ENCODE measurements at places on chromosomes 4 and X.

DNA sequence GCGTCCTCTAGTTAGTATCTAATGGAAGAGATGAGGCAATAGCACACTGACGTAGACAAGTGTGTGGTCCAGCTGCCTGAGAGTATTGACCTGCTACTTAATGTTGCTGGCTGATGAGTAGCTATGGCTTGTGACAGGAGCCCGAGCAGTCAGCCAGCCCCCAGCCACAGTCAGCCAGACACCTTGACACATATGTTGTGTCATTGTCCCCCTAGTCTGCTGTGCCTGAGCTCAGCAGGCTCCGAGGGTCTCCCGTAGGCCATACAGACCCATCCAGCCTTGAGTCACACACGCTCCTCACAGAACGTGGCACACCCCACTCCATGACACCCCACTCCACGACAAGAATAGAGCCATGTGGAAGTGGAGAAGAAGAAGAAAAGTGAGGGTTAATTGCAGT is 362.1 kb downstream of the UNC5C start:
- no peak for DNase-seq

DNA sequence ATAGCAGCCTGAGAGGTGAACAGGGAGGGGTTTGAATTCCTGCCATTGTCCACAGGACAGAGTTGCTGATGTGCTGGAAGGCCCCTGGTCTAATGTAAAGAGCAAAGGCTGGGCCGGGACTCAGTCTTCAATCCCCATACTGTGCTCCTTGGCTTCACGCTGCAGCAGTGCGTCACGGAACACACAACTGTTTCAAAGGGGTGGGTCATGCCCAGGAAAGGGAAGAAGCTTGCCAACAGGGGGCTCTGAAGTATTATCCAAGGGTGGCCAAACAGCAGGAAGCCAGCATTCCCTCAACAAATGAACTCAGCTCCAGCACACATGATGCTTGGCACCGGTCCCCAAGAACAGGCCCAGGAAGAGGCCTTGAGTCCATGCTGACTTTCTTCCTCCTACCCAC is 122.5 kb downstream of the NFKB1 start:
- peak; percentile 62 for DNase-seq

DNA sequence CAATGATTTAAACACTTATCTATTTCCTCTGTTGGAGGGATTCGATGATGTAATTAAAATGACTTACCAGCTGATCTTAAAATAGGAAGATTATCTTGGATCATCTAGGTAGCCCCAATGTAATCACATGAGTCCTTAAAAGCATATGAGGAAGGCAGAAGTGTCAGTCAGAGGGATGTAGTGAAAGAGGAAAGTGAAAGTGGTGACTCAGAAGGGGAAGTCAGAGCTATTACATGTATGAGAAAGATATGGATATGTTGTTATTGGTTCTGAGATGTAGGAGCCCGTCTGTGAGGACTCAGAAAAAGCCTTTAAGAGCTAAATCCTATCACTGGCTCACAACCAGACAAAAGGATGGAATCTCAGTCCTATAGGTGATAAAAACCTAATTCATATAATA is 456.4 kb downstream of the DACH2 start:
- DNase-seq = no peak

DNA sequence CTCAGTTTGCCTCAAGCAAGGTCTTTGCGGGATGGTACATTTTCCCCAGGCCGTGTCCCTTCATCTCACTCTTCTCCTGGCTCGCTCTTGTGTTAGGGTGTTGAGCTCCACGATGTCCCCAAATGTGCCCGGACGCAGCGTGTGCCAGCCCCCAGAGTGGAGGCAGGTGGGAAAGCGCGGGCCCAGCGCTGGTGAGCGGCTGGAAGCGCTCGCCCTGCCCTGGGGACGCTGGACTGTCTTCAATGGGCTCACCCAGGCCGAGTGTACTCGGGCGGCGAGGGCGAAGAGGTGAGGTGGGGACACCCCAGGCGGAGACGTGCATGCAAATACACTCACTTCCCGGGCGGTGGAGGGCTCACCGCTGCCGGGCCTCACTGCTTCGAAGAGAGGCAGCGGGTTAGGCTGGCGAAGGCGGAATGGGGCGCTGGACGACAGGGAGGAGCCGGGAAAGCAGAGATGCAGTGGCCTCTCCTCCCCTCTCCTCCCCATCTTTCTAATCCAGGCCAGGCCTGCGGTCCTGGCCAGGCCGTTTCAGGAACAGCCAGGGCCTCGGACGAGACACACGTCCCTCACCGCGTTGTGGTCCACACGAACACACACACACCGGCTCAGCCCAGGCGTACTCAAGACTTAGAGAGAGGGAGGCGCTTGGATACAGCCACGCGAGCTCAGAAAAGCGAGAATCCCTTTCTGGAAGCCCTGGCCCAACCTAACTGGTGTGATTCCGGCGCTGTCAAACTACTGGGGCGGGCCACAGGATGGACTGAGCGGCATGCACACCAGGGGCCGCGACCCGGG is 2.2 kb downstream of the NKX6-1 start:
- no peak for DNase-seq

GRCh38 chr4:38189445-38189844 is 229.2 kb downstream of the PTTG2 start:
- DNase-seq = no peak

GRCh38 chr4:40553995-40554394 is 75.7 kb downstream of the RBM47 start:
- DNase-seq = no peak

DNA sequence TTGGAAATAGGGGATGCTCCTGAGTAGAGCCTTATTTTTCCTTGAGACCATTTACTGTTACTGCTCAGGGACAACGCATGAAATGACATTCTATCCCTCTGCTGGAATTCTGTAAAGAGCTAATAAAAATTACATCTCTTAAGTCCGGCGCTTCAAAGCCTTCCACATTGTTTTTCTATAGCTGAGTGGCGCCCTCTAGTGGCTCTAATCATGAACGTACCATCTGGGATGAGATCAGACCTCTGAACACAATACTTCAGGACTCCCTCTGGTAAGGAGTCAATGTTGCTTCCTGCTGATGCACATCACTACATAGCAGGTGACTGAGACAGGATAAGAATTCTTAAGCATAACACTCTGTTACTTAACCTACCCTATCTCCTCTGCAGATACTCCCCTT is 6.0 kb downstream of the HMGN5 start:
- peak; percentile 42 for DNase-seq

GRCh38 chr4:99945718-99946355 is 581 bp downstream of the DNAJB14 start:
- DNase-seq = peak; percentile 18

GRCh38 chr4:142434519-142435224 is 411.4 kb downstream of the INPP4B start:
- DNase-seq = no peak

GRCh38 chr4:132227151-132227856 is 921.8 kb upstream of the PCDH10 start:
- DNase-seq = no peak

GRCh38 chr4:100285121-100285520 is 94.9 kb upstream of the DDIT4L start:
- DNase-seq = no peak

DNA sequence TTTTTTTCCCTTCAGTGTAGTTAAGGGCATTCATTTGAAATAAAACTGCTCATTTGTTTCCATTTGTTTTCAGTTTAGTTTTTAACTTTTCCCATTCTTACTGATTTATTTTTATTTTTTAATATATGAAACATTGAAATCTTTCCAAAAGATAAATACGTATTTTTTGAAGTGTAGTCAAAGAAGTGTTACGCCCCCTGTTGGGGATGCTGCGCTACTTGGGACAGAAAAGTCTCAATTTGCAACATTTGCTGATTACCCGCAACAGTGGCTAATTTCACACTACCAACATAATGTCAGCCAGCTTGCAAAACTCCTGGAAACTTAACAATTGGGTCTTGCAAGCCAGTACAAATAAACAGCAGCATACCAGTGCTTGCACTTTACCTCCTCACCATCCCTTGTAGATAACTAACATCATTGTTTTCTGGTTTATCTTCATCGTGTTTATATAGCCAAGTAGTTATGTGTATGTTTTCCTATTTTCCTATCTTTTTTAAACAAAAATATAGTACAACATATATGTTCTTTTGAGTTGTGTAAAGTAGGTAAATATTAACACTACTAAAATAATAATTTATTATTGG is 158.6 kb downstream of the STPG2 start:
- no peak for DNase-seq

DNA sequence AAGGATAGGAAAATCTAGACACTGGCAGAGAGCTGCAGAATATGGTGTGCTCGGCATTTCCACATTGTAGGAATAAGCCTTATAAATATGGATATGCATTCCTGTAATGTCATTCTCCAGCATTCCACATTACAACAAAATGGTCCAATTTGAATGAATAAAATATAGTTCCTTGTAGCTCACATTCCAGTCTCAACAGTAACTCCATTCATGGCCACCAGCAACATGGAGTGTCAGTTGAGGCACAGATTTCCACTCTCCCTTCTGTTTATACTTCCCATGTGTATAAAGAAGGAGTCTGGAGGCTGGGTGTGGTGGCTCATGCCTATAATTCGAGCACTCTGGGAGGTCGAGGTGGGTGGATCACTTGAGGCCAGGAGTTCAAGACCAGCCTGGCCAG is 84.5 kb downstream of the AASDH start:
- DNase-seq = no peak

- DNase-seq = no peak
These were observed 211.7 kb downstream of the DLG3 start for GRCh38 chrX:70656304-70656703.

GRCh38 chr4:102345795-102346100 is 466 bp upstream of the SLC39A8 start:
- no peak for DNase-seq

DNA sequence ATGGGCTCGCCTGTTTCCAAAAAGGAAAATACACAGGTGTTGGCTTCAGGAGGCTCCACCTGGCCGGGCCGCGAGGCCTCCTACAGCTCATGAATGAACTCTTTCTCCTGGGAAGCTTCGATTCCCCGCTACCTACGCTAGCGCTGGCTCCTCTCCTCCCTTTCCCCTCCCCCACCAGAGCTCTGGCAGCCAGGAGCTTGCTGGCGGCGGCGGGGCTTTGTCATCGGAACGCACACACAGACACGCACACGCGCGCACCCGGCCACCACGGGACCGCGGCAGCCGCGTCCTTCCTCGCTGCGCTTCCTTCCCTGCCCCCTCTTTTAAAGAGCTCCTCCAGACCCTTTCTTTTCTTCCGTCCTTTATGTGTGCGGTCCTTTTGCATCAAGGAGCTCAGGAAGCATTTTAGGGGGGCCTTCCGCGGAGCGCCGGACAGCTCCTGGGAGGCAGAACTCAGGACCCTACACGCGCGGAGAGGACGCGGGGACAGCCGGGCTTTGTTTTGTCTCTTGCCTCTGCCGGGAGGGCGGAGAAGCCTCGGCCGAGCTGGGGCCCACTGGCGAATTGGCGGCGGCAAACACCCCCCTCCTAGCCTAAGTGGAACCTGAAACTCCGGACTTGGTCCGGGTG is 70.2 kb upstream of the BCOR start:
- DNase-seq = no peak

- no peak for DNase-seq
These were observed 15.3 kb downstream of the TMEM175 start for GRCh38 chr4:947491-947971.

DNA sequence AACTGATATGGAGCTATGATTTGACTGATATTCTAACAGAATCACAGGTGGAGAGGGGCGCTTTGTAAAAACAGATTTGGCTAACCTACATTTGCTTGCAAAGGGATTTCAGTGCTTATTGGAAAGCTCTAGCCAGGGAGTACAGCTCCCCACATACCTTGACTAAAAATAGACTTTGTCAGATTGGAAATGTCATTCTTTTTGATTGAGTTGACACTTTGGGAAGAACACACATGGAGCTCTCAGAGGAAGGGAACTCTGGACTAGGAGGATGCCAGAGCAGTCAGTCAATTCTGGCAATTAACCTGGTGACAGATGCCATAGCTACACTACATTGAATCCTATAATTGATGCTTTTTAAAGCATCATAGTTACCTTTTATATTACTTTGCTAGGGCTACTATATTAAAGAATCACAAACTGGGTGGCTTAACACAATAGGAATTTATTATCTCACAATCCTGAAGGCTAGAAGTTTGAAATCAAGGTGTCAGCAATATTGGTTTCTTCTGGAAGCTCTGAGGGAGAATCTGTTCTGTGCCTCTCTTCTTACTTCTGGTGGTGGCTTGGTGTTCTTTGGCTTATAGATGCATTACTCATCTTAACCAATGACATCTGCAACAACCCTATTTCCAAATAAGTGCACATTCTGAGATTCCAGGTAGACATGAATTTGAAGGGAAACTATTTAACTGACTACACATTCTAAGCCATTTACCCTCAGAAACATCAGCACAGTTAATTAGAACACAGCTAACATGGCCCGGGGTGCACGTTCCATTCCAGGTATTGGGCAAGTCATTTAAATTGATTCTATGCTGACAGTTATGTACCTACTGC is 8.4 kb upstream of the HERC3 start:
- no peak for DNase-seq

- DNase-seq = peak; percentile 58
These were observed 927.8 kb downstream of the STPG2 start for GRCh38 chr4:97215409-97215941.

- DNase-seq = no peak
These were observed 88.0 kb upstream of the TRIM2 start for GRCh38 chr4:153116291-153116680.

DNA sequence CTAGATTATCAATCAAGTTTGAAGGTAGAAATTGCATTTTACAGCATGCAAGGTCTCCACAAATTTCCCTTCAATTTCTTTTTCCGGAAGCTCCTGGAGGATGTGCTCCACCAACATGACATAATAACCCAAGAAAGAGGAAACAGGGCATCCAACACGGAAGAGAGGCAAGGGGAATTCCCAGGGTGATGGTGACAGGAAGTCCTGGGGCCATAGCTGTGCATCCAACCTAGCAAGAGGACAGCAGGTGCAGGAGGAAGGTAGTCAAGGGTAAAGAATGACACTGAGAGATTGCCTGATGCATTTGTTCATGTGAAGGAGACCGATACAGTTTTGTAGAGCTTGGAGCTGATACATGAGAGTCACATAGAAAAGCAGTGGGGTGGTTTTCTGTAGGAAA is 115.7 kb upstream of the LSM6 start:
- DNase-seq = no peak

Measured in SK-N-DZ (cell line).